Suppressor macrophage treated with lipopolysaccharide for 1 hour (primary cell): ENCODE measurements at places on chromosomes 11 and 22.

DNA sequence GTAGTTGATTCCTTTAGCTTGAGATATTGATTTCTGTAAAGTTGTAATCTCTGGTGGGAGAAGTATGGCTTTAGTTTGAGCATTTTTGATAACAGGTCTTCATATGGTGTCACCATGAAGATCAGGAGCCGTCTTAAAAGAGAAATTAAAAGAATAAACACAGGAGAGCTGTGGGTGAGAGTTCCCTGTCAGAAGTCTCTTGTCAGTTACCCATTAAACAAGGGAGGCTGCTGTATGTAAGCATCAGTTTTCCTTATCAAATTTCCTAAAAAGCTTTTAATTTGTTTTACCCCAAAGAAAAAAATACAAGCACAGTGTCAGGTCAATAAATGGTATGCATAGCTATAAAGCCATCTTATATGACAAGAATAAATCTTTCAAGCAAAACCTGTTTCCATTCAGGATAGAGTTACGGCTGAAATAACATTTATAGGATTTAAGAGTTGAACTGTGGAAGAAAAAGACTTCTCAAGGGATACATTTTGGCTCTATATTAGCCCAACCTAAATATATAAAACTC is 767.5 kb downstream of the JRKL start:
- no peak for DNase-seq

DNA sequence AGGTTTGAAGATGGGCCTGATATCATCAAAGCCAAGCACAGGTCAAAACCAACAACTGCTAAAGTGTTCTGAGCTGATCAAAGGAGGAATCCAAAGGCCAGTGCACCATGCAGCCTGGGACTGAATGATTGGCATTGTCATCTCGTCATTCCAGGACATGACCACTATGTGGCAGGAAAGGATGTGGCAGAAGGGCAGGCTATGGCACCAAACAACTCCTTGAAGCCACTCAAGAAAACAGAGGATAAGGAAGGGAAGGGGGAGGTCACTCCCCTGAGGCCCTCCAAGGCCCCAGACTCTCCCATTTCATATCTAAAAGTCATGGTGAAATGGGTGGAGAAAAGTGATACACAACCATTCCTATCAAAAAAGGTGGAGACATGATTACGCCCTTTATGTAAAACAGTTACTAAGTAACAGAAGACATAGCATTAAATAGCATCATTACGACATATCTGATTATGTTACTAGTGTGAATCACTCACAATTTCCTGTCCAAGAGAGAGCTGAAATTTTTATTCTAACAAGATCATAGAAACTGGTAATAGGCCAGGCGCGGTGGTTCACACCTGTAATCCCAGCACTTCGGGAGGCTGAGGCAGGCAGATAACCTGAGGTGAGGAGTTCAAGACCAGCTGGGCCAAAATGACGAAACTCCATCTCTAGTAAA is 49.3 kb downstream of the AHNAK start:
- DNase-seq = peak; percentile 77

DNA sequence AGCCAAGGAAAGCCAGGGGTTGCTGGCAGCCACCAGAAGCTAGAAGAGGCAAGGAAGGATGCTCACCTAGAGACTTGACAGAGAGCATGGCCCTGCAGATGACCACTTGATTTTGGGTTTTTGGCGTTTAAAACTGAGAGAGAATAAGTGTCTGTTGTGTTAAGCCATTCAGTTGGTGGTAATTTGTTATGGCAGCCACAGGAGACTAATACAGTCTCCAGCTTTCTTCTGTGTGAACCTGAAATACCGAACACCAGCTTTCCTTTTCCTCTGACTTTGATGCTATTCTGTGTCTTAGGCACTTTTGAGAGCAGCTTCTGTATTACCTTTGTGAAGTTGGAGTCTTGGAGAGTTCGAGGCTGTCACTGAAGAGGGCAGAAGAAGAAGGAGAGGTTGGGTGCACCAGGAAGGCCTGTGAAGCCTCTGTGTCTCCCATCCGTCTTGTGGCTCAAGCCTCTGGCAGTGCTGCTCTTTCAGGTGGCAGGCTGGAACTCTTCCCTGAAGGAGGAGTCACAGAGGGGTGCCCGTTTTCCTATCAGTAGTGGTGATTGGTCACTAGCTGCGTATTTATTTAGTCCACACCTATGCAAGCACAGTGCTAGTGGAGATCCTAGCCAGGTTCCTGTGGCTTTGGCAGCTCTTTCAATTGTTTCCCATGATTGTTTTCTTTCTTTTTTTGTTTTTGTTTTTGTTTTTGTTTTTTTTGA is 2.5 kb downstream of the TBC1D22A start:
- no peak for DNase-seq

- DNase-seq = peak; percentile 78
Observed at GRCh38 chr22:23305321-23305910, 125.1 kb downstream of the BCR start.

- no peak for DNase-seq
Observed at GRCh38 chr11:39434466-39434865, 2025.0 kb downstream of the LRRC4C start.

DNA sequence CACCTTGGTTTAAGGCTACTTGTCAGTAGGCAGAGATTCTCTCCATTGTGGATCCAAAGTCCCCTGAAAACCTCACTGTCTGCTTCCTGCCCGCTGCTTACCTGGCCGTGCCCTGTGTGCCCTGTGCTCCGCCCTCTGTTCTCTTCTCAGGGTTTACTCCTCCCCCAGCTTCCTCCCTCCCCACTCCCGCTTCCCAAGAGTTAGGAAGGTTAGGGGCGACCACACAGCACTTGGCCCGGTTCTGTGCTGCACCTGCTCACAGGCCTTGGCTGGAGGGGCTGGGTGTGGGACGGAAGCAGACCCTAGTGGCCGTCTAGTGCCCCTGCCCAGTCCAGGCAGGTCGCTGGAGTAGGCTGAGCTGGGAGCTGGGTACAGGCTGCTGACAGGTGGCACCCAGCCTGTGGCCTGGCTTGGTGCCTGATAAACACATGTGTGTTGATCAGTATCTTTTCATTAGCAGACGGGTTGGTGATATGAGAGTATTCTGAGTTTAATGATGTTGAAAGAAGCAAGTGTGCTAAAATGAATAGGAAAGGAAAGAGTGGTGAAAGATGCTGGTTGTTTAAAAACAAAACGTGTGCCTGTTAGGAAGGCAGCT is 40.5 kb downstream of the GRAMD4 start:
- no peak for DNase-seq

DNA sequence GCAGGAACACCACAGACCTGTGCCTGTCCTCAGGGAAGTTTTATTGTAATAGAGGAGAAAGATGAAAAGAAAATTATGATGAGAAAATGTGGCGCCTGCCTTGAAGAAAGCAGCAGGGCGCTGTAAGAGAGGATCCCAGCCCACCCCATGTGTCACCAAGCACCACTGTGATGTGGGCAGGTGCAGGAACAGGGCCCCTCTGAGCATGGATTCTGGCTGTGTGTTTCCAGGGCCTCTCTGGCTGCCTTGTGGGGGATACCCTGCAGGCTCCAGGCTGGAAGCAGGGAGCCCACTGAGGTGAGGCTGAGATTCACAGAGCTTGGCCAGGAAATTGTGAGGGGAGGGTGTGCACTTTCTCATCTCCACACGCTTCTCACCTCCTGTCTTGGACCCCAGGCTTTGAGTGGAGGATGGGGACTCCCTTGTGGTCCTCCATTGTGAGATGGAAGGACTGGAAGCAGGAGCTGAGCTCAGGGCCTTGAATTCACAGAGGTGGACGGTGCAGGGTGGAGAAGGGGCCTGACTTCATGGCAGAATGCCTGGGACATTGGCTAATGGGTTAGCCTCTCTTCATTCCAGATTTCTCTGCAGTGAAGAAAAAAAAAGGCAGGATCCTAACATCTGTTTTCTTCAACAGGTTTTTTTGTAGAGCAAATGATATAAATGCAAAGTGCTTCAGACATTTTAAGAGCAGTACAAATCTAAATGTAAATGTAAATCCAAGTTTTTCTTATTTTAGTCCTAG is 246.6 kb upstream of the B3GAT1 start:
- DNase-seq = no peak

- no peak for DNase-seq
Observed at GRCh38 chr11:61071913-61072312, 30.4 kb upstream of the CD5 start.

DNA sequence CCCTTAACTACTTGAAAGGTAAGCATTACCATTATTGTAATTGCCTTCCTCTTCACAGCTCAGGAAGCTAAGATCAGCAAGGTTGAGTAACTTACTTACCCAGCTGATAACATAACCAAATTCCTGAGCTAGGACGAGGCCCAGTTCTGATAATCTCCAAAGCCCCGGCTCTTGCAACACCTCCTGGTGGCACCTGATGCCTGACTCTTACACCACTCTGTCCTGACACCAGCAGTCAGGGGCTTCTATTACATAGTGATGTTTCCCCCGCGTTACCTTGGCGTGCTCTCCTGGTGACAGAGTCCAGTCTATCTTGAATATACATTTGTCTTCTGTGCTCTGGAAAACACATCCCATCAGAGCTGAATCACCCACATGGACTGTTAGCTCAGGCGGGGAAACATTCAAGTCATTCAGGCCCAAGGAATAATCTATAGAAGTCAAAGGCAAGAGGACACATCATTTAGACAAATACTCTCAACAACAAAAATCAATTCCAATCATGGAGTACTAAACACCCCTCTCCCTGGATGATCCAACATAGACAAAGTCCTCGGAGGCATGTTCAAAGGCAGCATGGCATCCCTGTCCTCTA is 12.6 kb downstream of the JAML start:
- DNase-seq = no peak

DNA sequence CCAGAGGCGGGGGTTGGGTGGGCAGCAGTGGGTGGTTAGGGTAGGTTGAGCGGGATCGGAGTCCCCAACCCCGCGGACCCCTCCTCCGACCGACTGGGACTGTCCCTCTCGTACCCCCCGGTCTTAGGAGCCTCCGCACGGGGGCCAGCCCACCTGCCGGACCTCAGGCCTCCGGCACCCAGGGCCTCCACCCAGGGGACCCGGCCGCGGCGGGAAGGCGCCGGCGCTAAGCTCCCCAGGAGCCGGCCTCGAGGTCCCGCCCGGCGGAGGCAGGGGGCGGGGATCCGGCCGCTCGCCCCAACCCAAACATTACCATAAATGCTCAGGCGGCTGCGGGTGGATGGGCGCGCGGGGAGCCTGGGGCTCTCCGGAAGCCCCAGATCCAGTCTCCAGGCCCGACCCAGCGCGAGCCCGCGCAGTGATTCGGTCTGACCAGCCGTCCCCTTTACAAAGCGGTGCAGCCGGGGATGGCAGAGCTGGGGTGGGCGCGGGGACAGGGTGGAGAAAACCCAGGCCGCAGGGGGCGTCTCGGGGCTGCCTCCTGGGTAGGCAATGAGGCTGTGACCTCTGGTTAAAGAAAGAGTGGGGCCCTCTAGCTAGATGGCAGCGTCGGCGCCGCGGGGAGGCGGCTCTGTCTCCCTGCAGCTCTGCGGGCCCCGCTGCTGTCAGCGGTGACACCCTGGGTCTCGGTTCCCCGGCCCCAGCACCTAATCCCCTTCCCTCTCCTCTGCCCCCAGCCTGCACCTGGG is 4.0 kb upstream of the MCAM start:
- DNase-seq = no peak

DNA sequence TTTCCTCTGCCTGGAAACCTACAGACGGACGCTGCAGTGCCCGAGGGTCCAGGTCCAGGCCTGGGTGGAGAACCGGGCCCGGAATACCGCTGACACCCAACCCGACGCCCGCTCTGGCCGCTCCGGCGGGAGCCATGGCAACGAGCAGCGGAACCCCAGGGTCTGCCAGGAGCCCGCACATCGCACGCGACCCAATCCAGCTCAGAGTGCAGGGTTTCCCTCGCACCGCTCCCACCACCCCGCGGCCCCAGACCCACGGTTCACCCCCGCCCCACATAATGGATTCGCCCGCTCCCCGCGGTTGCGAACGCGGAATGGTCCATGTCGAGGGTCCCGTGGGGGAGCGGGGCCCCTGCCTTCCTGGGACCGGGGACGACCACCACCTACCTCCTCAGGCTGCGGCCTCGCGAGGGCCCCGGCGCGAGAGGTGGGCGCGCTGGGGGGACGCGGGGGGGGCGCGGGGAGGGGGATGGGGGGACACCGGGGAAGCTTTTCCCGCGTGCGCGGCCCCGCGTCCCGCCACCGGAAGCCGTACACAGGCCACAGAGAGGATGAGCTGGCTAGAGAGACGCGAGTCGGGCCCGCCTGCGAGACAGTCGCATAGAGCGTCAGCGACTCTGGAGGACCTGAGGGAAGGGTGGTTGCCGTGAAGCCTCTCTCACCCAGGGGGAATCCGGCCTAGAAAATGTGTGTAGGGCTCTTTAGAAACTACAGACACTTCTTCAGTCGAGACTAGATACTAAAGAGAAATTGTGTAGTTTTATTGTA is at the start of gene SSRP1:
TSS of gene SSRP1 (minus strand) at position 550 of the 768 bp plus-strand sequence. CDS start 771 bp downstream, outside the sequence.
- DNase-seq = peak; percentile 92

- no peak for DNase-seq
Observed at GRCh38 chr11:77150836-77151235, 22.8 kb downstream of the MYO7A start.

- no peak for DNase-seq
Observed at GRCh38 chr11:28819741-28820140, 711.6 kb downstream of the METTL15 start.

GRCh38 chr11:132987936-132988335 is 544.4 kb downstream of the OPCML start:
- no peak for DNase-seq

GRCh38 chr11:100972046-100972445 is 157.6 kb downstream of the PGR start:
- no peak for DNase-seq

GRCh38 chr22:23225724-23226496 is 45.6 kb downstream of the BCR start:
- DNase-seq = no peak

DNA sequence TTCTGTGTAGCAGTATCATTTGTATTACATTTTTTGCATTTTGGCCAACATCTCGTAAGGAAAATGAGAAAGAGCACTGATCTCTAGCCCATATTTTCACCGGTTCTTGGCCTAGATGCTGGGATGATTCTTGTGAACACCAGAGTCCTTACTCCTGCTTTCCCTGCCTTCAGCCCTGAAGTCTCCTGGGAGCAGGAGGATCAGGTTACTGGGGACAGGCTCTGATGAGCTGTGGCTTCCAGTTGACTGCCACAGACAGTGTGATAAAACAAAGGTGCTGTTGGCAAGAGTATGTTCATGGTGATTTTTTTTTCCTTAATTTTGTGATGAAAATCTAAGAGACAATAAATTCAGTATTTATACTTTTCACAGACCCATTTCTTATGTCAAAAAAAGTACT is 34.2 kb upstream of the ADSL start:
- no peak for DNase-seq

- no peak for DNase-seq
Observed at GRCh38 chr22:19641254-19641982, 72.9 kb upstream of the SEPTIN5 start.

DNA sequence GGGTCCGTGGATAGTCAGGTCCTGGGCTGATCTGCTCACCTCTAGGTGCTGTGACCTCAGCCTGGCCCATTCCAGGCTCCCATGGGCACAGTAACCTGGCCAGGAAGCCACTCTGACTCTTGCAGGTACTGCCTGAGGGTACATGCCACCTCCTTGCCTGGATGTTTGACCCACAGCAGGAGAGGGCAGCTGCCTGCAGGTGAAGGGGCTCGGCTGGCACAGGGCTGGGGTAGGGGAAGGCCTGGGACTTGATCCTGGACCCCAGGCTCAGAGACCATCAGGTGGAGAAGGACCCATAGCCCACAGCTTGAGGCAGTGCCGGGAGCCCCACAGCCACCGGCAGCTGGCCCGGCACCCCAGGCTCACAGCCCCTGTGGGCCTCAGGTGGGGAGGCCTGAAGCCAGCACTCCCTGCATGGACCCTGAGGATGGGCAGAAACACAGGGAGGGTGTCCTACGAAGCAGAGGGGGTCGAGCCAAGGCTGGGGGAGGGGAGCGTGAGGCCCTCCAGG is 2.7 kb downstream of the LRRC56 start:
- DNase-seq = no peak

- DNase-seq = peak; percentile 27
Observed at GRCh38 chr11:78469896-78470295, 52.3 kb upstream of the GAB2 start.

GRCh38 chr11:118184784-118185579 is 8.5 kb upstream of the SCN2B start:
- peak; percentile 32 for DNase-seq
